ENCODE measurements at places on chromosomes 13 and 19.

- DNase-seq = no peak
Measured at GRCh38 chr19:5018224-5019015, 49.5 kb downstream of the KDM4B start.

DNA sequence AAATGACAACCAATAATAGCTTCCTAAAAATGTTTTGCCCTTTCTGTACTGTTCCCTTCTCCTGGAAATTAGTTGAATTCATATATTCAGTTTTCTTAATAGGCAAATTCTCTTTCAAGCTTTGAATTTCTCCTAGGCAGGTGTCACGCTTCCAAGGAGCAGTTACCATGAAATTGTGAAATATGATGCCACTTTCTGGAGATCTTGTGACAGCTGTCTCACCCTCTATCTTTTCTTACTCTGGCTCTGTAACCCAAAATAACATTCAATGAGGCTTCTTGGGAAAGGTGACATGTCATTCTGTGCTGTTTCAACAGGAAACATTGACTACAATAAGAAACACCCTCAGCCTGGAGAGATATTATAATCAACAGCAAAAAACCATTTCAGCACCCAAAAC is 80.3 kb upstream of the MRI1 start:
- DNase-seq = no peak

DNA sequence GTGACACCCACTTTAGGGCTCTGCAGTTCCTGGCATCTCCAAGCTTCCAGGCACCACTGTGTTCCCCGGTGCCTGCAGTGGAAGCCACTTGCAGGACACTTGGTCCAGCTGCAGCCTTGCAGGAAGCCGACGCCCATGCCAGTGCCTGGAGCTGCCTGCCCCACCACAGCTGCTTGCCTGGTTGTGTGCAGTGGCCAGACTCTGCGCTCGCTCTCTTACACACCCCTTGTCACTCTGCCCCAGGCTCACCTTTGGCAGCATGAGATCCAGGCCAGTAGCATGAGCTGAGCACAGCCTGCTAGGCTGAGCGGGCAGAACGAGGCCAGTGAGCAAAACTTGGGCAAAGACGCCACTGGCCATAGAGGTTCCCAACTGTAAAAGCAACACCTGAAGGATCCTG is 57.7 kb downstream of the SLITRK1 start:
- DNase-seq = no peak

GRCh38 chr13:33480561-33480960 is 195.0 kb upstream of the STARD13 start:
- DNase-seq = no peak

- no peak for DNase-seq
Measured at GRCh38 chr13:104301171-104301975, 1235.2 kb upstream of the SLC10A2 start.

Data from activated naive CD8-positive, alpha-beta T cell treated with anti-CD3 and anti-CD28 coated beads, Interleukin-2, amount 50 U/mL, for 24 hours (primary cell).